Immature natural killer cell (primary cell): ENCODE measurements at places on chromosomes 2 and 18.

DNA sequence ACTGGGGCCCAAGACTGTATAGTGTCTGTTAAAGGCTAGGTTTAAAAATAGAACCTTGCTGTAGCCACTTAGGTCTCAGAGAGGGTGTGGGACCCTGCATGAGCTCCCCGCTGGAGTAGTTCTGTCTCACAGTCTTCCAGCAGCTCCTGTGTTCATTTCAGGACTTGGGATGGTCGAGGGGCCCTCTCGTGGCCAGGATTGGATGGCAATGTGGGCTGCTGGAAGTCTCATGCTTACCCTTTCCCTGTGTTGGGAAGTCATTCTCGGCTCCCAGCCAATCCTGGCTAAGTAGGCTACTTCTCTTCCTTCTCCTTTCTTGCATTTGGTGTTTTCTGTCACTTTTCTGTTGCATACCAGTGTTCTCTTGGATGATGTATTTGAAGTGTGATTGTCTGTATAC lies 284.0 kb upstream of the GCFC2 start:
- DNase-seq = no peak

- DNase-seq = no peak
Observed at GRCh38 chr18:51089691-51090090, 59.7 kb downstream of the SMAD4 start.

GRCh38 chr2:199459286-199460100 lies 1.8 kb upstream of the SATB2 start:
- DNase-seq = peak; percentile 67

DNA sequence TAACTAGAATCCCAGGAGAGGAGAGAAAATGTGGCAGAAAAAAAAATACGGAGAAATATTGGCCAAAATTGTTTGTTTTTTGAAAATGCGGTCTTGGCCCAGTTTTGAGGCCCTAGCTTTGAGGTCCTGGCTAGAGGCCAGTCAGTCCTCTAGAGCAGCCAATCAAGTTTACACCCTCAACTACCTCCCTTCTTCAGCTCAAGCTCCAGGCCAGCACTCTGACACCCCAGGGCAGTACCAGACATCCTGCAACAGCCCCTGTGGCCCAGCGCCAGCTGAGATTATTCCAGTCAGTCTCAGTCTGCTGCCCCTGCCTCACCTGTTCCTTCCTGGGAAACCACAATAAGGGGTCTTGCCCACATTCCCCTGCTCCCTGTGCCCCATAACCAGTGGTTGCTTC lies 107.7 kb downstream of the UGGT1 start:
- DNase-seq = no peak

GRCh38 chr2:192010073-192010472 lies 163.2 kb upstream of the CAVIN2 start:
- no peak for DNase-seq

GRCh38 chr2:136055929-136056688 lies 61.8 kb downstream of the CXCR4 start:
- peak; percentile 29 for DNase-seq

GRCh38 chr2:54771166-54771885 lies 47.9 kb downstream of the EML6 start:
- DNase-seq = no peak

- no peak for DNase-seq
Observed at GRCh38 chr2:186422226-186422625, 63.8 kb upstream of the ZC3H15 start.

DNA sequence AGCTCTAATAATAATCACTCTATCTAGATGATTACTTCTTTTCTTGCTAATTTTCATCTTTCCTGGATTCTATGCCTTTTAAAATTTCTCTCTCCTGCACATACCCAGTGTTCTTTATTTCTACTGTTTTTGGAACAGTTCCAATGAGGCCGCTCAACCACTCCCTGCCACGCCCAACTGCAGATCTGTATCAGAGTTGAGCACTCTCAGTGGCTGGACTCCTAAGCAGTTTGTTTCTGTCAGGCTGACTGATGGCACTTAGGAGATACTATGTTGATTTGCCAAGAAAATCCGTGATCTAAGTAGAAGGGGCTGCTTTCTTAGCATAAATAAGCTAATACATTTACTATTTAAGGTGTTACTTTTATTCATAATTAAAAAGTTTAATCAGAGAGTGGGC lies 192.8 kb downstream of the ARHGAP15 start:
- DNase-seq = no peak

- no peak for DNase-seq
Observed at GRCh38 chr18:11259469-11260150, 110.2 kb upstream of the PIEZO2 start.

DNA sequence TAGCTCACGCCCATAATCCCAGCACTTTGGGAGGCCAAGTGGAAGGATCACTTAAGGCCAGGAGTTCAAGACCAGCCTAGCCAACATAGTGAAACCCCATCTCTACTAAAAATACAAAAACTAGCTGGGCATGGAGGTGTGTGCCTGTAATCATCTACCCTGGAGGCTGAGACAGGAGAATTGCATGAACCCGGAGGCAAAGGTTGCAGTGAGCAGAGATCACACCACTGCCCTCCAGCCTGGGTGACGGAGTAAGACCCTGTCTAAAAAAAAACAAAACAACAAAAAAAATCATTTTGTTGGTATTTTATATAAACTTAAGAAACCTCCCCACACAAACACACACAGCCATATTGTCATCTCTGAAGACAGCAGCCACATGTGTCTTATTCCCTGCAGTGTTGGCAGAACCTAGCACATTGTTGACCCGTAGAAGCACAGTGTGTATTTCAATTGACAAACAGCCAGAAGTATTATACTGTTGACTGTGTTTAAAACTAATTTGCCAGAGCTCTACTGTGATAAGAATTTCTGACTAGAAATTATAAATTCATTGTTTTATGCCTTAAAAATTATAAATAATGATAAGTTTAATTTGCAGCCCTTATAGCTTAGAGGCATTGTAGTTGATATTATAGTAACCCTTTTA lies 68.1 kb downstream of the DNAJC10 start:
- DNase-seq = no peak

DNA sequence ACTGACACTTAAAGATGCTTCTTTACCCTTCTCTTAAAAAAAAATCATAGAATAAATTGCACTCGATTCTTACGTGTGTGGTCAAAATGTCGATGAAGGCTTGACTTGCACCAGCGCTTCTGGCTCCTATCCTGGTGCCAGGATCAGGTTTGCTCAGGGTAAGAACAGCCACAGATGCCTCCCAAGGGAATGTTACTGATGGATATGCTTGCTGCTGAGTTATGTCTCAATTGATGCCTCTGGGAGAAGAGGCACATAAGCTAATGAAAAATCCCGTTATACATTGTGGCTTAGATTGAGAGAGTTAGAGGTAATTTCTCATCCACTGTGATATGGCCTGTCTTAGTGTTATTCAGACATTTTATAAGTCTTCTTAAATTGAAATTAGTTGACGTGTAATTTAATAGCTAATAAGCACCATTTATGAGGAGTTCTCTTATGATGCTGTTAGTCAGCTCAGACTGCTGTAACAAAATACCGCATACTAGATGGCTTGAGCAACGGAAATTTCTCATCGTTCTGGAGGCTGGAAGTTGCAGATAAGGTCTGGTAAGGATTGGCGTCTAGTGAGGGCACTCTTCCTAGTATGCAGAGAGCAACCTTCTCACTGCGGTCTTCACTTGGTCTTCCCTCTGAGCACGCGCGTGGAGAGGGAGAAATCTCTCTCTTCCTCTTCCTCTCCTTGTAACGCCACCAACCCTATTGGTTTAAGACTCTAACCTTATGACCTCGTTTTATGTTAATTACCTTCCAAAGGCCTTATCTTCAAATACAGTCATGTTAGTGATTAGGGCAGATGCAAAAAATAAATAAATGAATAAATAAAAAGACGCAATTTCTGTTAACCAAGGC lies 116.6 kb upstream of the NOSTRIN start:
- DNase-seq = no peak

- DNase-seq = no peak
Observed at GRCh38 chr2:127562936-127563335, 27.5 kb downstream of the MYO7B start.

- DNase-seq = no peak
Observed at GRCh38 chr2:227415538-227416424, 28.0 kb upstream of the SCYGR1 start.

GRCh38 chr18:2992995-2993877 lies 19.7 kb downstream of the LPIN2 start:
- DNase-seq = no peak

DNA sequence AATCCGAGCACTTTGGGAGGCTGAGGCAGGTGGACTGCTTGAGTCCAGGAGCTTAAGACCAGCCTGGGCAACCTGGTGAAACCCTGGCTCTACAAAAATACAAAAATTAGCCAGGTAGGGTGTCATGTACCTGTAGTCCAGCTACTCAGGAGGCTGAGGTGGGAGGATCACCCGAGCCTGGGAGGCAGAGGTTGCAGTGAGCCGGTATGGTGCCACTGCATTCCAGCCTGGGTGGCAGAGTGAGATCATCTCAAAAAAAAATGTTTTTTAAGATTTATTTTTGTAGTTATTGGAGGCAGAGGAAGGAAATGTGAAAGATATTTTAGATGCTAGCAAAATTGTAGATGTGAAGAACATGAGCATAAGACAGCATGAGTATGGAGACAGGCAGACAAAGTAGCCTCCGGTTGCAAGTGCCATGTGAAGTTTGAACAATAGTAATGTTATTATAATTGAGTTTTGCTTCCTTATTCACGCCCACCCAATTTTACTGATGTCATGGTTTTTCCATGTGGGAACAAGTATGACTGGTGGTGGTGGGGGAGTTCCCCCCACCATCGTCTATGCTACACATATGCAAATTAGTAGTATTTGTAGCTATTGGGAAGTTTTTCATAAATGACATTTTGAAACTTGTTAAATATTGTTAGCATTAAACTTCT lies 18.0 kb downstream of the REL start:
- no peak for DNase-seq

DNA sequence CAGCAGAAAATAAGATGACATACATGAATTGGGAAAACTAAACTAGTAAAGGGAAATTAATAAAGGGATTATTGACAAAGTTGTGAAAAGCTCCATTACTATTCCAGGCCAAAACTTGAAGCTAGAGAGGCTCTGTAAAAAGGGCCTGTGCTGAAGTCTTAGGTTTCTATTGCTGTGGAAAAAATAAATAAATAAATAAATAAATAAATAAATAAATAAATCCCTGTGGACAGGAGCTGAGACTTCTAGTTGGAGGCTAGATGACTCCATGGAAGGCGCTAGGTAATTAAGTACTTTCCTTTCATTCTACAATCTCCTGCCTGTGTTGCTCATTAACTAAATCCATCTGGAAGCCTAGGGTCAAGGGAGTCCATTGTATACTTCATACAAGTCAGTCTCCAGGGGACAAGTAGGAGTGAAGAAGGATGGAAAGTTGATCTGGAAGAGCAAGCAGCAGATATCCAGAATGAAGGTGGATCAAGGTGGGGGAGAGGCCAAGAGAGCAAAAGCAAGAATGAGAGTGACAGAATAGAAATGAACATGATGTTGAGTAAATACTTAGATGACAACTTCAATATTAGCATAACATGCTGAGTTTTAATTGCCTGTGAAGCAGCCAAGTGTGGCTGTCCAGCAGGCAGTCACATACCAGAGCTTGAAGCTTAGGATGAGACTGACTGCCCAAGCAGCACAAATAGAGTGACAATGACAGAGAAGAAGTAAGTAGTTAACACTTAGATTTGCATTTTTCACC lies 26.2 kb upstream of the CCNT2 start:
- no peak for DNase-seq

DNA sequence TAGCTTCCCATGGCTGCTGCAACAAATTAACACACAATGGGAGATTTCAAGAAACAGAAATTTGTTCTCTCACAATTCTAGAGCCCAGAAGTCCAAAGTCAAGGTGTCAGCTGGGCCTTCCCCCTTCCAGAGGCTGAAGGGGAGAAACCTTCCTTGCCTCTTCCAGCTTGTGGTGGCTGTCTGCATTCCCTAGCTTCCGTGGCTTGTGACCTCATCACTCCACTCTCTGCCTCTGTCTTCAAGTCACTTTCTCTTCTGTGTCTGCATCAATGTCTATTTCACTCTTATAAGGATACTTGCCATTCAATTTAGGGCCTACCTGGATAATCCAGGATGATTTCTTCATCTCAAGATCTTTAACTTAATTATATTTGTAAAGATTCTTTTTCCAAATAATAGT lies 16.8 kb upstream of the SRBD1 start:
- DNase-seq = no peak

DNA sequence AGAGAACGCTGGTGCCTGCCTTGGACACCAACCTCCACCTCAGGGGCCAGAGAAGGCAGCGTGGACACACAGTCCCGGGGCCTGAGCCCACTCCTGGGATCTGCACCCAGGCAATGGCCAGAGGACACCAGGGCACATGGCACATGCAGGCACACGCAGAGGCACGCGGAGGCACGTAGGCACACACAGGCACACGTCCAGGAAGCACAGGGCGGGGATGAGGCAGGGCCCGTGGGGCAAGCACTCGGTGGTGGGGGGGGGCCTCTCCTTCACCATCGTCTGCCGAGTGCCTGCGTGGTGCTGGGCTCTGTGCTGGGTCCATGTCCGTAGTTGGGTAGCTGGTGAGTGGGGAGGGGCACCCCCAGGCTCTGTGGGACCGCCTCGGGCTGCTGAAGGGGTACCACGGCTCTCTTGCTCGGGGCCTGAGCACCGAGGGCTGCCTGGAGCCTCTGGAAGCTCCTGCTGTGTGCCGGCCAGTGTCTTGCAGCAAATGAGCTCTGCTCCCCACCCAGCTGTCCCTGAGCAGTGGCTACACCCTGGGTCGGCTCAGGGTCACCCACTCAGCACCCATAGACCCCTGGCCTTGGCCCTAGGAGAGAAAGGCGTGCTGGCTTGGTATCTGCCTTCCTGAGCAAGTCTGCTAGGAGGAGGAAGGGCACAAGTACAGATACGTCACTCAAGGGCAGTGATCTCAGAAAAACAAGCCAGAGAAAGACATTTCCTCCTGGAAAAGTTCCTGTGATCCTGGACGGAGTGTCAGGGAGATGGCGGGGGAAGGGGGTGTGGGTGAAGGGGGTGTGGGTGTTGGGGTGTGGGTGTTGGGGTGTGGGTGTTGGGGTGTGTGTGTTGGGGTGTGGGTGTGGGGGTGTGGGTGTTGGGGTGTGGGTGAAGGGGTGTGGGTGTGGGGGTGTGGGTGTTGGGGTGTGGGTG lies 26.4 kb downstream of the RTP5 start:
- DNase-seq = no peak

GRCh38 chr2:136777391-136777790 lies 12.0 kb downstream of the THSD7B start:
- DNase-seq = no peak

- no peak for DNase-seq
Observed at GRCh38 chr2:151350579-151351195, 6.7 kb upstream of the TNFAIP6 start.

DNA sequence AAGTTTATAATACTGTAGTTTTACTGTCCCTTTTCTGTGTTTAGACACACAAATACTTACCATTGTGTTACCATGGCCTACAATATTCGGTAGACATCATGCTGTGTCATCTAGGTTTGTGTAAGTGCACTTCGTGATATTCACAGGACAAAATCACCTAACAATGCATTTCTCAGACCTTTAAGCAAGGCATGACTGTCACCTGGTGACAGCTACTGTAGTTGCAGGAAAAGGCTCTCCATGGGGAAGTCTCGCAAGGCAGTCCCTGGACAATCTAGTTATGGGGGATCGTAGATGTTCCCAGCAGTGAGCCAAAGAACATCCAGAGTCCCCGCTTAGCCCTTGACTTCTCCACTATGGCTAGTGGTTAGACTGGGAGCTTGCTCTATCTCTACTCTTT lies 73.1 kb downstream of the EIF2AK3 start:
- no peak for DNase-seq
